ENCODE measurements at places on chromosomes 12 and 14.

GRCh38 chr14:22405201-22405600 is 183.8 kb downstream of the DAD1 start:
- DNase-seq = no peak

DNA sequence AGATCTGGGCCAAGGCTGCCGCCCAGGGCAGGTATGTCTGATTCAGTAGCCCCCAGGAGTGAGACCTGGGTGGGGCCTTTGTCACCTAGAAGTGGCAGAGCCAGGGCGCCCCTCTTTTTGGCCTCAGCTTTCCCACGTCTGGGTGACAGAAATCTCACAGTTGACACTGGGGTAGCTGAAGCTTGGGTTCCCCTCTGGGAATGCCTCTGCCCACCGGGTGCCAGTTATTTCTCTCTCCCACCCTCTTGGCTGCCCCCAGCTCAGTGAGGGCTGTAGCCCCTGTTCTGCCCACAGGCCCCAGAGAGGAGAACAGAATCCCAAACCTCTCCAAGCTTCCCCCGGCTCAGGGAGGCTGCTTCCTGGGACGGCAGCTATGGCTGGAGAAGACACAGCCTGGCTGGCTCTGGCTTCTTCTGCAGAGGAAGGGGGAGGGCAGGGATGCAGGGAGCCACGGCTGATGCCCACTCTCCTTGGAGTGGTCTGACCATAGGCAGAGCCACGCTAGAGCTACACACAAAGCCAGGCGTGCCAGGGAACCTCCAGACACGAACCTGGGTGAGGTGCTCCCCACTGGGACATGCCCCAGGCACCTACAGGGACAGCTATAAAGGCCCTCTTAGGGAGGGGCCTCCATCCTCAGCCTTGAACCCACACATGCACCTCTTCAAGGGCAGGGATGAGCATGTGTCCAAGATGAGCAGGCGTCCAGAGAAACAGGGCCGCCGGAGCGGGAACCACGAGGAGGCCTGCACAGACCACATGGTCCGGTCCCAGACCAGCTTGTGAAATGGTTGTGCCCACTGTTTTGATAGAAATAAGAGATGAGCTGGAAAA is 51.7 kb downstream of the BEGAIN start:
- no peak for DNase-seq

- DNase-seq = no peak
Observed at GRCh38 chr14:99730876-99731546, 46.9 kb downstream of the CYP46A1 start.

DNA sequence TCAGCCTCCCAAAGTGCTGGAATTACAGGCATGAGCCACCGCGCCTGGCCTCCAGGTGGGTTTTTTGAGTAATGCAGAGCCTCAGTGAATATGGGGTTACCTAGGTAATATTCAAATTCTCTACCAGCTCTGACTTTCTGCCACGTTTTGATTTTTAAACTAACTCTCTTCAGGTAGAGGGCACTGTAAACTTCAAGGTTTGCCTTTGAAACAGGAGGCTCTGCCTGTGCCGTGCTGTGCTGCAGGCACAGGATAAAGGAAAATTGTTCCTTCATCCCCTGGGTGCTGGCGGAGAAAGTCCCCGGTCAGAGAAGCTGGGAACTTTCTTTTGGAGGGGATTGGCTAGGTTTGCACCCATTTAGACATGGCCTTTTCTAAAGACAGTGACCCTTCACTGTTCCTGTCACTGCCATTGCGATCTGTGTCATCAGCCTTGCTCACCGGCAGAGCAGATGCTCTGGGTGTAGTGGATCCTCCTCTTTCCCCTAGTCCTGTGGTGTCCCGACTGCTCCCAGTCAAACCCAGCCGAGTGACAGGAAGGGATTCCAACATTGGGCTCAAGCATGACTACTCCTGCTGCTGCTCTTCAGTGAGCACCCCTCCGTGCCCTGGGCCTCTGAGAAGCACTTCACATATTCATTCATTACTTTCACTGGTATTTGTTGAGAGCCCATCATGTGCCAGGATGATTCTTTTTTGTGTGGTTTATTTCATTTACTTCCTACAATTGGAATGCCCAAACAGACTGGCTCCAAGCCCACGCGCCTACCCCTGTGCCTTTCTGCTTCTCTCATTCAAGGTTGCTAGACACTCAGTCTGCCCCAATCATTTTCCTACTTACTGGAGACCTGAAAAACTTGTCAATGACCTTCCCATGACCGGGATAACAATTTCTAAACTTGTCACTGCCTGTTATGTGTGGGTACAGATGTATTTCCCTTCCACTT is 103.6 kb downstream of the TMEM30B start:
- DNase-seq = no peak

- DNase-seq = no peak
Observed at GRCh38 chr14:91367173-91368171, 50.1 kb downstream of the CCDC88C start.

DNA sequence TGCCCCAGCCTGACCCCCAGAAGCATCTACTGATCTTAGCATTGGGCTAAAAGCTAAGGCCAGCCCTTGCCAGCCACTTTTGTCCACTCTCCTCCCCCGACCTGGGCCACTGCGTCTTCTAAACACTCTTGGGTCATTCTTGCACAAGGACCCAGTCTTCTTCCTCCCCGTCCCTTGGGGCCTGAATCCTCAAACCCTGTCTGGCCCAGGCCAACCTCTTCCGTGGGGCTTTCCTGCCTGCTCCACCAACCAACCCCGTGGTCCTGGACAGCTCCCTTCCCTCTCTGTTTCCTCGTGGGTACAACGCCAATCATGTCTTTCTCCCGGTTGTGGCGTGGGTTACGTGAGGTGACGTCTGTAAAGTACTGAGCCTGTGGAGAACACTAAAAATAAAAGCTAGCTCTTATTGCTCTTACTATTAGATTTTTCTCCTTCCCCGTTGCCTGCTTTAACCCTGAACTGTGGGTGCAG is 21.5 kb downstream of the FAM222A start:
- no peak for DNase-seq

DNA sequence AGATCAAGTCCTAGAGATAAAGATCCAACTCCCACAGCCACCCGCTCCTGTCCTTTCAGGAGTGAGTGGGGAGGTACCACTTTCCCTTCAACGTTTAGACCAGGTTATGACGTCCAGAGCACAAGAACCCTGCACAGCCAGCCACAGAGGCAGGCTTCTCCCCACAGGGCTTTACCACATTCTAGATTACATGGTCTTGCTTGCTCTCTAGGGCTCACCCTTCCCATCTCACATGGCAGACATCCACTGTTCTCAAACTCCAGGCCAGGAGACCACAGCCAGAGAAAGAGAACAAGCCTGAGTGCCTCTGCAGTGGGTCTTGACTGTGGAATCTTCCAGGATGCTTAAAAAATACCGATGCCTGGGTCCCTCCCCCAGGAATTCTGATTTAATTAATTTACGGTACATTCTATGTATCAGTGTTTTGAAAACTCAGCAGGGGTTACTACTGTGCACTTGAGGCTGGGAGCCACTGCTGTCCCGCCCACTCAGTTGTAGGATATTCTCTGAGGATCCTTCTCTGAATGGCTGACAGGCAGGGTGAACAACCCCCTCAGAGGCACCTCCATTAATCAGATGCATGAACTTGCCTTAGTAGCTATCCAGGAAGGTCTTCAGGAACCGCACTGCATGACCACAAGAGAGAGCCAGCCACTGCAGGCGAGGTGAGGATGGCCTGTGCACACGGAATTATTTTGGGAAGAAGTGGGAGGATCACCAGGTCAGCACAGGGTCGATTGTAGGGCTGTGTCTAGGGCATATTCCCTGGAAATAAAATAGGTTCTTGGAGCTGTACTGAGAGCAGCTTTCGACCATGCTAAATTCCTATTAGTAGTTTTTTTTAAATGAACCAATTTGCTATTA is 21.5 kb upstream of the SOCS2 start:
- no peak for DNase-seq

DNA sequence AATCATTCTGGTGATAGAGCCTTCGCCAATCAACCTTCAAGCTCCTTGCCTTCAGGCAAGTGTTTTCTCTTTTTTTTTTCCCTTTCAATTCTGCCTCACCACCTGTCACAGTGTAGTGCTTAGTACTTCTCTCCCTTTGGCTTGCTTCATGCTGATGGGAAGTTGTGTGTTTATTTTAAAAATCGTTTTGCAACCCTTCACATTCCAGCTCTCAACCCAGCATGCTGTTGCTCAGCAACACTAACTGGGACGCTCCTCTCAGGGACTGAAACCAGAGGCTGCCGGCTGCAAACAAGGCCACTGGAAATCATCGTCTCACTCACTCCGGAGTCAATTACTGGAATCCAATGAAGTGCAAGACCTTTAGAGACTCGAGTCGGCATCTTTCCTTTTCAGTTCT is 342.7 kb downstream of the PRKD1 start:
- no peak for DNase-seq

DNA sequence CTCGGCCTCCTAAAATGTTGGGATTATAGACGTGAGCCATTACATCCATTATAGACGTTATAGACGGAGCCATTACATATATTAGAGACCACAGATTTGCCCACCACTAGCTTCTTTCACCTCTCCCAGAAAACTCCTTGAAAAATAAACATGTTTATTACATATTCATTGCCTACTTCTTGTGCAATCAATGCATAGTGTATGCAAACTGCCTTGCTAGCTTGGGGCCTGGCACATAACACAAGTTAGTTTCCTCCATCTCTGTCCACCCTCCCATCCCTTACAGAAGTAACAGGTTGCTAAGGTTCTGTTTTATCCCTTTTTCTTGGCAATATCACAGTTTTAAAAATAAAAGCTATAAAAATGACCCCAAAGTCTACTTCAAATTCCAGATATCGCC is 66.4 kb upstream of the KRR1 start:
- DNase-seq = no peak

DNA sequence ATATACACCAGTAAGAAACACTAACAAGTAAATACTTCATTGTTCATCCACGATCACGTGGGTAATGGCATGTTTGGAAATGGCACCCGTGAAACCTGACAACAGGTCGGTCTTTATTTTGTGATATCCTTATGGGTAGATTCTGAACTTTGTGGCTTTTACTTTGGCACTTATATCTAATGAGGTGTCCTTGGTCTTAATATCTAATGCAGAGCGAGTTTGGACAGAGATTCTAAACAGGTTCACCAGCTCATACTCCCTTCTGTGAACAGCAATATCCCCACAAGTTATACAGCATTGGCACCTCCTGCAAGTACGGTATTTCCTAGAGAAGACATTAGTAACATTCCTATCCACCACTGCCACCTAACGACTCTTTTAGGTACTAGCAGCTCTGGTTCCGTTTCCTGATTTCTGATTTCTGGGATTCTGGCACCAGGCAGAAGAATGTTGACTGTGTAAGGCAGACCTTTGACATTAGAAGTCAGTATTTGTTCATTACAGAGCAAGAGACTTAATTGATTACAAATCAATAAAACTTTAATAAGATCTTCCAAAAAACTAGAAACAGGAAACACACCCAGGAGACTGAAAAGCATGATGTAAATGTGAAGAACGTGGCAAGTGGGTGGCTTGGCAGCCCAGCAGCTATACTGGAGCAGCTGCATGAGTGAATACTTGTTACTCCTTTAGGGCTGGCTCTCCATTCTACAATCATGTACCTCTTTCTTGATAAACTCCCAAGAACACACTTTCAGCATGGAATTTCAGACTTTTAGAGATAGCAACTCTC is 2.5 kb downstream of the ANG start:
- DNase-seq = no peak

DNA sequence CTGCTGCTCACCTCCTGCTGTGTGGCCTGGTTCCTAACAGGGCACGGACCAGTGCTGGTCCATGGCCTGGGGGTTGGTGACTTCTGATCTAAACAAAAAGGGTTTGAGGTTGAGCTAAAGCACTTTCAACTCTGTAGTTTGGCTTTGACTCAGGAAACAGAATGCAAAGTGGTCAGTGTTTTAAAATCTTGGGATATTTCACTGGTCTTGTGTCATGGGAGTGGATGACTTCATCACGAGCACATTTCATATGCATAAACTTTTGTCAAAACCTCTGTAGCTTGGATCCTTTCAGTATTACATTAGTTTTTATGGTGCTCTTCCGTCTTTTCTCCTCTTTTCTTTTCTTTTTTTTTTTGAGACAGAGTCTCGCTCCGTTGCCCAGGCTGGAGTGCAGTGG is 25.6 kb downstream of the FAM161B start:
- no peak for DNase-seq

DNA sequence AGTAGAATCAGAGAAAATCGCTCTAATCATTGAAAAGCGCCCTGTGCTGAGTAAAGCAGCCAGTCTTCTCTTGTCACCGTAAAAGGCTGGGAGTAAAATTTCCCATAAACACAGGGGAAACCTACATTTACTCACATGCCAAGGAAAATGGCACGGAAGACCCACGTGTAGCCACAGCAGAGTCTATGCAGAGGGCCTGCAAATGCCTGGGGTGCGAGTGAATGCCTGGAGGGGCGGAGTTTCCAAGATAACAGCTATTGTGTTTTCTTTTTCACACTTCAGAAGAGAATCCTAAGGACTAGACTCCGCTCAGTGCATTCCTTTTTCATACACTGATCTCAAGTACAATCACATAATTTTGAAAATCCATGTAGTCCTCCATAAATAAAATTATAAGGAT is 159.9 kb upstream of the FOXN3 start:
- DNase-seq = no peak

GRCh38 chr14:100106250-100107112 is 41.3 kb downstream of the EVL start:
- DNase-seq = no peak

DNA sequence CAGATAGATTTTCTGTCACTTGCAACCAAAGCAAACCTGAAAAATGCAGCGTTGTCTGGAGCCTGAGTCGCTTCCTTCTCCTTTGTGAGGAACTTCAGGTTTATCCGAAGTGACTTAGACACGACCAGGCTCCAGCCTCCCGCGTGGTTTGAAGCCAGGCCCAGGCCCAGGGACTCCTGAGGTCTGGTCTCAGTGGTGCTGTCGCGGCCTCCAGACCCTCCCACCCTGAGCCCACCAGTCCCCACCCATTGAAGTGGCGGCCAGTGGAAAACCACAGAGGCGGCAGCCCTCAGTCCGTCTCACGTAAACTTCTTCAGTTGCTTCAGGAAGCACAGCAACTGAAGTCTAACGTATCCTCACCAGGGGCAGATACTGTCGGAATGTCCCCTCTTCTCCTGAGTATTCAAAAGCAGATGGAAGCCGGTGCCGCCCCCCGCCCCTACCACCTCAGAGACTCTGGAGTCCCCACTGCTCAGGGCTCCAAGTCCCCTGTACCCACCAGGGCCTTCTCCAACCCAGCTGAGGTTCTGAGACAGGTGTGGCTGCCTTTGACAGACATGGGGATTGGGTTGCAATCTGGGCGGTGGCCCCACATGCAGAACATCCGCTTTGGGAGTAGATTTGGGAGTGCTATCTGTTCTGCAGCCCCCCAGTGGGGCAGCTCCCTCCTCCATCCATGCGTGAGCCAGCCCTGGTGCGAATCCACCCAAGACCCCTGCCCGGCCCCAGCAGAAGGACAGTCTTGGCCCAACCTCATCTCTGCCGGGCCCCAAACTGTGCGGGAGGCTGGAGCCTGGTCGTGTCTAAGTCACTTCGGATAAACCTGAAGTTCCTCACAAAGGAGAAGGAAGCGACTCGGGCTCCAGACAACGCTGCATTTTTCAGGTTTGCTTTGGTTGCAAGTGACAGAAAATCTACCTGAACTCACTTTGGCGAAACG is 26.6 kb upstream of the GALNT9 start:
- DNase-seq = no peak
